ENCODE measurements at places on chromosomes 5 and 9.

GRCh38 chr5:54254482-54255198 is 55.7 kb downstream of the ARL15 start:
- no peak for DNase-seq

- DNase-seq = no peak
These were observed 68.4 kb downstream of the TTC39B start for GRCh38 chr9:15238646-15239045.

DNA sequence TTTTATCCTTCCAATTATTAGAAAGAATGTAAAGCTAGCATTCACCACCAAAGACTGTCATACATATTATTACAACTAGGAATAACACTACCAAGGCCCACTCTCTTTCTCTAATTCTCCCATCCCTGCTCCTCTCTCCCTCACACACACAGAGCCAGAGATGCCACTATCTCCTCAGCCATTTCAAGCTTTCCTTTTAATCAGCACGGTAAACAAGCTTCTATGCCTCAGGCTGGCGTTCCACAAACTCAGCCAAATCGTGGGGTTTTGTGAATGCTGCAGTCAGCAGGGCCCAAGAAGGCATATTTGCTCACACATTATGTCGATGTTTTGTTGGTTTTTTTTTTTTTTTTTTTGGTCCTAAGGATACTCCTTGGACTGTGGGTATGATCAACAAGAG is 979.9 kb upstream of the DMAC1 start:
- no peak for DNase-seq

DNA sequence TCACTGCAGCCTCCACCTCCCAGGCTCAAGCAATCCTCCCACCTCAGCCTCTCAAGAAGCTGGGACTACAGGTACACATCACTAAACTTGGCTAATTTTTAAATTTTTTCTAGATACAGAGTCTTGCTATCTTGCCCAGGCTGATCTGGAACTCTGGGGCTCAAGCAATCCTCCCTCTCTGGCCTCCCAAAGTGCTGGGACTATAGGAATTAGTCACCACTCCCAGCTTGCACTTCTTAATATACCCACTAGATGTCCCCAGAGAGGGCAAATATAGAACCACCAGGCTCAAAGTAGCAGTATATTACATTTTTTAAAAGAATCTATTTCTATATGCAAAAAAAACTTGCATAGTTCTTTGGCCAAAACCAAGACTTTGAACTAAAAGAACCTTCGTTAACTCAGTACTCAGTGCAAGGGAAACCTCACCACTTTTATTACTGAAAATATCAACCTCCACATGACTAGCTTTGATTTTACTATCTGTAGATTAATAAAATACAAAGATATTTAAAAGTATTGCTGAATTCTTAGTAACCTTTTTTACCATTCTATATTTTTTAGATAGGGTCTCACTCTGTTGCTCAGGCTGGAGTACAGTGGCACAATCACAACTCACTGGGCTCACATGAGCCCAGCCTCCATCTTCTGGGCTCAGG is 25.8 kb upstream of the HSD17B3 start:
- no peak for DNase-seq

GRCh38 chr5:61974680-61975079 is 331.3 kb upstream of the KIF2A start:
- DNase-seq = no peak

- DNase-seq = no peak
These were observed 8.8 kb downstream of the AK8 start for GRCh38 chr9:132869266-132869665.

DNA sequence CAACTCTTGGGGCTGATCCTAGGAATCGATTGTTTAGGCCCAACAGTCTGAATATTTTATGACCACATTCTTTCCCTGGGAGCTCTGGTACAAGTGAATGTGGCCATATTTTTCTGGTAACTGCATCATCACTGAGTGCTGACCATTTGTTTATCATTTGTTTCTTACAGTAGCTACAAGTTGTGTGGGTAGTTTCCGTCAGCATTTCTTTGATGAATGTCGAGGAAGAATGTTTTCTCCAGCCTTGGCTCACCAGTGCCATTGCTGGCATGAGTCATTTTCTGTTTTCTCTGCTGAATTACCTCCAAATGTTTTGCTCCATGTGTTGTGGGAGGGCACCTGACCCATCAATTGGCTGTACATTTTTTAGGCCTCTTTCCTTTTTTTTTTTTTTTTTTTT is 14.1 kb upstream of the CARD19 start:
- no peak for DNase-seq

DNA sequence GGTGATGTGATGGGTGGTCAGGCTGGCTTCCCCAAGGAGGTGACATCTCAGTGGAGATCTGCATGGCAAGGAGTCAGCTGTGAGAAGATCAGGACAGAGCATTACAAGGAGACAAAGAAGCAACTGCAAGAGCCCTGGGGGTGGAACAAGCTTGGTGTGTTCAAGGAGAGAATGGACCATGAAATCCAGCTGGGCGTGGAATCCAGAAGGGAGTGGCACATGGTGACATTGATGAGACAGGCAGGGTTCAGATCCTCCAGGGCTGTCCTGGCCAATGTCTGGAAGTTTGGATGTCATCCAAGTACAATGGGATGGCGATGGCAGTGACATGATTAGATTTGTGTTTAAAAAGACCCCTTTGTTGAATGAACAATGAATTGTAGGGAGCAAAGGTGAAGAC is 175.6 kb downstream of the MACROH2A1 start:
- DNase-seq = no peak

- DNase-seq = no peak
These were observed 242.2 kb downstream of the SYK start for GRCh38 chr9:91043811-91044175.

DNA sequence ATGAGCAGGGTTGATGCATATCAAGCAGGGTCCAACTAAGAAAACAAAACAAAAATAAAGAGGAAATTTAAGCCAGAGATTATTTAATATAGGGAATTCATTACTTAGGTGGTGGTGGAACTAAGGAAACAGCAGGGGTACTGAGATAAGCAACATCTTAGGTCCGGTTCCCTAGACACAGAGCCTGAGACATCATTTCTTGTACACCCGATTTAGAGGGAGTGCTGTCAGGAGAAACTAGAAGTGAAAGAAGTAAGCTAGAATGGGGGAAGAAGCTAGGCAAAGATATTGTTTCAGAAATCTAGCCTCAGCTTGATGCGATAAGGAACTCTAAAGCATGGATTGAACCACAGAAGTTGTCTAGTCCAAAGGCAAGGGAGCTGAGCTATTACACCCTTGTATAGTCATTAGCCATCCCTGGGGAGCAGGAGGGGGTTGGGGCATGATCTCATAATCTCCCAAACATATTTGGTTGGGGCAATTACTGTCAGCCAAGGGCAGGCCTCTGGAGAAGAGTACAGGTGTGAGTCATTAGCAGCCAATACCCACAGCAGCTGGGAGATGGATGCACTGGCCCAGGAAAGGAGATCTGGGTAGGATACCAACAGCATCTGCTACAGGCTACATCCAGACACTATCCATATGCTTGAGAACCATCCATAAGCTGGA is 194.5 kb downstream of the ARL15 start:
- DNase-seq = no peak

GRCh38 chr9:121781701-121782464 is 130.4 kb downstream of the DAB2IP start:
- DNase-seq = no peak

DNA sequence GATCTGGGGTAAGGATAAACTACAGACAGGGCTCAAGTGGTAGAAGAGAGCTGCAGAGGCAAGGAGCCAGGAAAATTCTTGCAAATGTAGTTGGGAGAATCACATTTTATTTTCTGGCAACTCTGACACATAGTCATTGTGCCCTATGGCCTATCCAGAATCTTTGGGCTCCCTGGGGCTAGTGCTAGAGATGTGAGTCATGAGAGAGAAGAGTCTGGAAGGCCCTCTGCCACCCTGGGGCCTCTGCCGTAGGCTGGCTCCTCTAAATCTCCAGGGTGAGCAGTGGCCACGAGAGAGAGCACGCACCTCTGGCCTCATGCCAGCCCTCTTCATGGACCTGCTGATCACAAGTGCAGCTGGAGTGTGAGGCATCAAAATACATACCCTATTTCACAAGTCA is 74.3 kb upstream of the SSBP2 start:
- DNase-seq = no peak

DNA sequence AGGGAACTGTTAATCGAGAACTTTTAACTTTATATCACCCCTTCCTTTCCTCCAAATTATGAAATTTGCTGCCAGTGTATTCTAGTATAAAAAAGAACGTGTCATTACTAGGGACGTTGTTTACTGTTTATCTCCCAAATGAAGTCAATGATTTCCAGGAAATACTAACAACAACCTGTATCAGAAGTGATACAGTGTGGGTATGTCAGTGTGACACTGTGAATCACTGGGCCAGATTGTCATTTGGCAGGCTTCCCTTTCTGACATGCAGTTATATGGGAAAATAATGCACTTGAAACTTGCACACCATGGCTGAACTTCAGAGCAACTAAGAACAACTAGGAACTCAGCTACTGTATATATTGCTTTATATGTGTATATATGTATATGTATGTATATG is 12.6 kb downstream of the ZNF462 start:
- DNase-seq = no peak

- no peak for DNase-seq
These were observed 497.6 kb upstream of the CD180 start for GRCh38 chr5:67693956-67694809.

DNA sequence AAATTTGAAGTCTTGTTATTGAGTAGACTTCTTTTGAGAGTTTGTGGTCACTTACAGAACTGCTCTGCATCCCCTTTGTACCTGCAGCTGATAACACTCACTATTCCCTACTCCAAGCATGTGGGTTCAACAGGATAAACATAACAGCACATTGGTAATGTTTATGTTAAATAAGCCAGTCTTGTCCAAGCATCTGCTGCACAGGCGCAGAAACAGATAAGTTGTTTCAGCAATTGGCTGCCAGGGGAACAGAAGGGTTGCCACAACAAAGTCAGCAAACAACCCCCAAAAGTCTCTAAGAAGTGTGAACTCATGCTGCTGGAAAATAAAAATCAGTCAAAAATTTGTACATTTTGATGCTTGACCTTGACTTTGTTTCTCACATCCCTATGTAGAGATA is 174.6 kb downstream of the GDNF start:
- DNase-seq = no peak

DNA sequence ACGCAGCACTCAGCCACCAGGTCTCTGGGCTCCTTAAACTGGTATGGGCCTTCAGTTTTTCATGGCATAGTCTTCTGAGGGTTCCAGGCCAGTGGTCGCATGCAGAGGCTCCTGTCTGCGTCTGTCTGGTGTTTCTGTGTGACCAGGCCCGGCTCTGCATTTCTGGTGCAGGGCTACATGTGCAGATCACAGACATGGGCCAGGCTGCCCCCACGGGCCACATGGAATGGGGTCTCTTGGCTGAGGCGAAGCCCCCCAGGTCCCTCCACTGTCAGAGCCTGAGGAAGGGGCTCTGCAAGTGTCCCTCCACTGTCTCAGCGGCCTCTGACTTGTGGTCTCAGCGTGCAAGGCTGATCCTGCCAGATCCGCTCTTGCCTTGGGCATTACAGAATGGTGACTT is 15.6 kb upstream of the CARD19 start:
- no peak for DNase-seq

DNA sequence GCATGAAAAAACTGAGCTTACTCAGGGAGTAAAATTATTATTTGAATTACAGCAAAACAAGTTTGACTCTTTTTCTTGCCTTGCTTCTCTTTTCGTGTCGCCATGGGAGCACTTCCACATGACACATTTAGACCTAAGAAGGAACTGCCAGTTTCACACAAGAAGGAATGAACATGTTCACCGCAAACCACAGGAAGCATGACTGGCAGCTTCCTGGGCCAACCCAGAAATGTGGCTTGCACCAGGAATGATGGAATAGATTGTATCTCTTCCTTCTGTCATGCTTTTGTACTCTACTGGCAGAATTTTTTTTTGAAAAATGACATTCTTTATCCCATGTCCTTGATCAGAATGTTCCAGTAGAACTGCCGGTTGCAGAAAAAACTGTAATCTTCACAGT is 32.9 kb upstream of the MAN2A1 start:
- DNase-seq = no peak

DNA sequence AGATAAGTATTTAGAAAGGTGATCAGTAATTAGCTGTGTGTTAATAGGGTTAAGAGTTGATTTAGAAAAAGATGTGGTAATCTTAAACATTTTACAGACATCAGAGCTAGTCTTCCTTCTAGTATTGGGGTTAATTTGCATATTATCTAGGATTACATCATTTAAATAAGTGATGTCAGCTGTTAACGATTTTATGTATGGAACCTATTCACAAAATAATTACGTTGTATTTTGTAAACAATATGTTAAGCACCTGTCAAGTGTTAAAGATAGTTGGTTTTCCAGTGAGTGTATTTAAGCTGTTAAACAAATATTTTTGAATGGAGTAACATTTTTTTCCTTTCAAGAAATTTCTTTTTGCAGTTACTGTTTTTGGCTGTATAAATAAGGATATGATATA is 2.2 kb downstream of the DCP2 start:
- no peak for DNase-seq

- no peak for DNase-seq
These were observed 192.9 kb upstream of the HMHB1 start for GRCh38 chr5:143619040-143619439.

DNA sequence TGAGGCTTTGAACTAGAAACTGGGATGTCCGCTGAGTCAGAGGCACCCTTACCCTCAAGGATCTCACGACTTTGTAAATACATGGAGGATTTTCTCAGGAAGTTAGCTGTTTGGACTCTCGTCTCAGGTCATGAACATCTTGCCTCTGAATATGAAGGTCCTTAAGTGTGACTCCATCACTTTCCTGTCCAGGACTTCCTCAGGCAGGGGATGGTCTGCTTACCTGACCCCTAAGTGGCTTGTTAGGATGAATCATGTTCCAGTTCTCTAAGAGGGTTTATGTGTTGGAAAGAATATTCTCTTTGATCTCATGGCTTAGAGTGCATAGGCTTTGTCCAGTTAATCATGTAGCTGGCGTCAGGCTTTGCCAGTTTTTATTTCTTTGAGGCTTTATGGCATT is 511.7 kb upstream of the KLF4 start:
- no peak for DNase-seq

DNA sequence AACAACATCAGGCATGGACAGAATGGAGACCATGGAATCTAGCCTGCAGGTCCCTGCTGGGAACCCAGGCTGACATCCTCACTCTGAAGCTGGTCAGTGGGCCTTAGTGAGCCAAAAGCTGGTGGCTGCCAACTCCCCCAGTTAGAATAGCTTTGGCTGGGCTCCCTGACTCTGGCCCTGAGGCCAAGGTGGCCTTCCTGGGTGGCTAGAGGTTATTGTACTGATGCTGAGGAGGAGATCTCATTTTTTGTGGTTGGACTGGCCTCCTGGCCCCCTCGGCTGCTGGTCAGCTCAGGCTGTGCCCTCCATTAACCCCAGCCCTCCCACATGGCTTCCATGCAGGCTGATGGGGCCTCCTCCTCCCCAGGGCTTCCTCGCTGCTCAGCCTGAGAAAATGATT is 101.2 kb upstream of the PANK3 start:
- DNase-seq = no peak

- no peak for DNase-seq
These were observed 577 bp downstream of the TUT7 start for GRCh38 chr9:86353655-86354010.

All from activated T-helper 1 cell treated with anti-CD3 and anti-CD28 coated beads, Interleukin-2, amount 50 U/mL, for 16 hours (primary cell).